ENCODE measurements at places on chromosomes 5 and 9.

- no peak for DNase-seq
Measured at GRCh38 chr5:121199216-121199999, 652.3 kb upstream of the FTMT start.

DNA sequence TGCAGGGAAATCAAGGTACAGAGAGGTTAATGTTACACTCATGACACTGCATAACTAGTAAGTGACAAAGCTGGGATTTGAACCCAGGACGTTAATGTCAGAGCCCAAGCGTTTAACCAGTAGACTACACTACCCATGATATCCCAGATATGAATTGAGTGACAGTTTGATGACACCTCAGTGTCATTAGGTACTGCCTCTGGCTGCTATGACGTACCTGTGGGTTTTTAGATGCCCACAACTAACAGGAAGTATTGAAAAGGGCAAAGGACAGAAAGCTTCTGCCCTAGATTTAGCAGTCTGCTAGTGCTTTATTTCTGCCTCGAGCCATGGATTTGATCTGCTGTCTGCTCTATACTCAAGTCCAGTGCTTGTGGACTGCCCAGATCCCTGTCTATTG, 56.2 kb downstream of the GLRA1 start:
- peak; percentile 42 for DNase-seq

DNA sequence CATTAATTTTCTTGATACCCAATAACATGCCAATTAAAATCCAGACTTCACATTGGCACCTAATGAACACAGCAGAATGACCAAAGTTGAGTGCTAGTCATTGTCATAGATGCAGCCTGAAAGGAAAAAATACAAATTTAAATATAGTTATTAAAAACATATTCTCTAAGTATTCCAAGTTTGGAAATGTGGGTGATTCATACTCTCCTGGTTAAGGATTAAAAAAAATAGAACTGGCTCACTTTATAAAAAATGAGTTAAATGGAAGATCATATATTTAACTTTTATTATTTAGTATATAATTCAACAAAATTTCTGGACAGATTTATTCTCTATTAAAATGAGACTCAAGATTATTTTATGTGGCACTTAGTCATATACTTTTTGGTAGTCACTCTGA, 33.2 kb upstream of the RICTOR start:
- no peak for DNase-seq

GRCh38 chr5:59038798-59039295, 456.0 kb downstream of the RAB3C start:
- DNase-seq = no peak

GRCh38 chr5:57778501-57779091, 296.0 kb upstream of the ACTBL2 start:
- no peak for DNase-seq

- no peak for DNase-seq
Measured at GRCh38 chr9:113898151-113898550, 22.0 kb downstream of the ZNF618 start.

DNA sequence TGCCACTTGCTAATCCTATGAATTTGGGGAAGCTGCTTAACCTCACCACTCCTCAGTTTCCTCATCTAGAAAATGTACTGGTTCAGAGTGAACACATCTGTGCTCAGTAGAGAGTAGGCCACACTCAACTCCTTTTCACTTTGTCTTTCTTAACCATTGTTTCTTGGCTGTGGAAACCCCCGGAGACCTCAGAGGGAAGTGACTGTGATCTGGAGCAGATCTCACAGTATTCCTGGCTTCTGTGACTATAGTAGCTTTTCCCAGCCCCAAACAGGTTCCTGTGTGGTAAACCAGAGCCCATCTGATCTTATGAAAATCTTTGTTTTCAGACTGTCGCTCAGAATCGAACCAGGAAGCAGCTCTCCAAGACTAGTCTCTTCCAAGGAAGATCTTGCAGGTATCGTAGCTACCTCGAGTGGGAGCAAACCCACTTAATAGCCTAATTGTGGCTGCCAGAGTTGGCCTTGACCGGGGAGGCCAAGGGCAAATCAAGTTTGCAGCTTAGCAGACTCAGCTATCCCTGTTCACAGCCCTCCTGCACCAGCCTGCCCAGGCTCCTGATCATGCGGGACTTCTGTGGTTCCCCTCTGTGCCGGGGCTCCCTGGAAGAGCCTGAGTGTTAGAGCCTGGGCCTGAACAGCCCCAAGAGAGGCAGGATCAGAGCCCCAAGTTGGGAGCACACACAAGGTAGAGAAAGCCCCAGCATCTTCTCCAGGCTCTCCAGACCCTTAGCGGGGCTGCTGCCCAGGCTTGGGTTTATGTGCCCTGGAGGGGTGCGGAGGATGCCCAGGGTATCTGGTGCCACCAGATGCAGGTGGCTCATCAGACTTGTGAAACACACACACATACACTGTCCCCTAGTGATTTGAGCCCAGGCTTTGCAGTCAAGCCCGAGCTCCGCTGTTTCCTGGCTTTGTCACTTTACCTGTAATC, 52.2 kb upstream of the ANGPTL2 start:
- DNase-seq = no peak

- no peak for DNase-seq
Measured at GRCh38 chr9:93456504-93456903, 3.1 kb upstream of the FAM120AOS start.

DNA sequence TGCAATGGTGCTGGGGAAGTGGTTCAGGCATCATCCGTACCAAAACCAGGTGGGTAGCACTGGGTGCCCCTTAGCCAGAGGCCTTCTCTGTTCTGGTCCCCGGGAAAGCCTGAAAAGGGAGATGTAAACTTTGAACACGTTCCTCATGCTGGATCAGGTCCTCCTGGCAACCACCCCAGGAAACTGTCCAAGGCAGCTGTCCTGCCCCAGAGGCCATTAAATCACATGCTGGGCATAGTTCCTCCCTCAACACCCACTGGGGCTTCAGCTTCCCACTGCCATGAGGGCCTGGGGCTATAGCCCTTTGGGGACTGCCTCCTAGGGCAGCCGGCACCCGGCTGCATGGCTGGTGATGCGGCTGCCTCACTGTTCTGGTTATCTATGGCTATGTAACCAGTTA, 228.9 kb upstream of the MVB12B start:
- no peak for DNase-seq

- DNase-seq = peak; percentile 2
Measured at GRCh38 chr5:128674837-128675446, 136.9 kb upstream of the FBN2 start.

All from effector memory CD8-positive, alpha-beta T cell (primary cell).